A549 treated with GW870086 at 1 μM for 4 hours (cell line): ENCODE measurements at places on chromosomes 3 and 15. TPM values are rescaled to one million over a fixed set of nuclear protein-coding genes. Genes with fewer than 3 reads are reported as not detected.

Gene GOLGA8H
- 1.6 to 3.1 TPM (median 2.7 TPM) in 5 replicates for total RNA-seq

Gene ZNF385D
- total RNA-seq: not detected in 5 replicates

Gene RBP2
- total RNA-seq: not detected in 5 replicates

Gene PRTG
- total RNA-seq: 8.4 to 11.6 TPM (median 10.3 TPM) in 5 replicates

Gene CHST2
- total RNA-seq: 0.57 to 0.86 TPM (median 0.60 TPM) in 5 replicates

Gene COLQ
- total RNA-seq: 0.23 to 0.65 TPM (median 0.26 TPM) in 5 replicates

Gene NKTR
- 6.3 to 11.8 TPM (median 11.3 TPM) in 5 replicates for total RNA-seq

Gene ZNF620
- 1.0 to 2.0 TPM (median 1.4 TPM) in 5 replicates for total RNA-seq

Gene ITGA11
- 2.7 to 7.0 TPM (median 4.8 TPM) in 5 replicates for total RNA-seq

Gene PGBD4
- 0.96 to 1.7 TPM (median 1.6 TPM) in 5 replicates for total RNA-seq

Gene TNFSF10
- total RNA-seq: 0.10 to 0.33 TPM (median 0.23 TPM) in 3 of 5 replicates, not detected in the others

Gene GRIP2
- total RNA-seq: 1.0 to 2.0 TPM (median 1.6 TPM) in 5 replicates

Gene CPN2
- total RNA-seq: not detected in 5 replicates

Gene ST3GAL6
- total RNA-seq: 0.50 to 1.1 TPM (median 0.81 TPM) in 5 replicates

Gene GOLGA8K
- total RNA-seq: 0.56 to 0.97 TPM (median 0.71 TPM) in 5 replicates

Gene FBXW12
- not detected in 5 replicates for total RNA-seq

Gene SAMMSON
- not detected in 5 replicates for total RNA-seq

Gene C15orf62
- 0.07 to 0.09 TPM in 2 of 5 replicates, not detected in the others for total RNA-seq

Gene CCR9
- total RNA-seq: not detected in 5 replicates

Gene IQCF5
- not detected in 5 replicates for total RNA-seq

Gene MRAS
- total RNA-seq: 7.1 to 11.4 TPM (median 9.2 TPM) in 5 replicates

Gene IL5RA
- 0.10 TPM in 1 of 5 replicates, not detected in the others for total RNA-seq

Gene BDH1
- total RNA-seq: 3.5 to 4.5 TPM (median 4.2 TPM) in 5 replicates

Gene AP4E1
- total RNA-seq: 6.7 to 9.9 TPM (median 9.3 TPM) in 5 replicates

Gene NPHP3
- 7.5 to 11.0 TPM (median 9.6 TPM) in 5 replicates for total RNA-seq

Gene ALS2CL
- 5.8 to 9.4 TPM (median 8.6 TPM) in 5 replicates for total RNA-seq

Gene COPS2
- 52.5 to 92.3 TPM (median 62.5 TPM) in 5 replicates for total RNA-seq

Gene LRTM1
- total RNA-seq: not detected in 5 replicates

Gene IMPG2
- not detected in 5 replicates for total RNA-seq

Gene CCDC71
- total RNA-seq: 11.0 to 14.9 TPM (median 12.2 TPM) in 5 replicates

Gene LARP6
- 49.1 to 81.0 TPM (median 74.9 TPM) in 5 replicates for total RNA-seq

Gene SLC9A9
- 0.22 to 0.42 TPM (median 0.36 TPM) in 3 of 5 replicates, not detected in the others for total RNA-seq

Gene PIGX
- 30.4 to 34.3 TPM (median 31.9 TPM) in 5 replicates for total RNA-seq

Gene FHIT
- 0.42 to 1.6 TPM (median 1.1 TPM) in 4 of 5 replicates, not detected in the other for total RNA-seq

Gene FAM43A
- total RNA-seq: 9.8 to 15.8 TPM (median 14.6 TPM) in 5 replicates

Gene ANKRD63
- 0.25 to 0.41 TPM (median 0.37 TPM) in 5 replicates for total RNA-seq

Gene GOLGA6B
- 0.08 TPM in 1 of 5 replicates, not detected in the others for total RNA-seq

Gene GOLGA8J
- 0.10 TPM in 1 of 5 replicates, not detected in the others for total RNA-seq

Gene RASGRP1
- 0.27 to 0.58 TPM (median 0.37 TPM) in 5 replicates for total RNA-seq

Gene OSBPL10
- total RNA-seq: 14.5 to 23.1 TPM (median 22.9 TPM) in 5 replicates

Gene HRG
- total RNA-seq: not detected in 5 replicates

Gene SMCO1
- total RNA-seq: not detected in 5 replicates

Gene ADGRG7
- total RNA-seq: not detected in 5 replicates

Gene SV2B
- total RNA-seq: 0.06 to 0.15 TPM (median 0.12 TPM) in 4 of 5 replicates, not detected in the other

Gene TMC3
- not detected in 5 replicates for total RNA-seq
